Putamen (tissue), 1 donor: ENCODE measurements at places on chromosomes 5 and 9.

DNA sequence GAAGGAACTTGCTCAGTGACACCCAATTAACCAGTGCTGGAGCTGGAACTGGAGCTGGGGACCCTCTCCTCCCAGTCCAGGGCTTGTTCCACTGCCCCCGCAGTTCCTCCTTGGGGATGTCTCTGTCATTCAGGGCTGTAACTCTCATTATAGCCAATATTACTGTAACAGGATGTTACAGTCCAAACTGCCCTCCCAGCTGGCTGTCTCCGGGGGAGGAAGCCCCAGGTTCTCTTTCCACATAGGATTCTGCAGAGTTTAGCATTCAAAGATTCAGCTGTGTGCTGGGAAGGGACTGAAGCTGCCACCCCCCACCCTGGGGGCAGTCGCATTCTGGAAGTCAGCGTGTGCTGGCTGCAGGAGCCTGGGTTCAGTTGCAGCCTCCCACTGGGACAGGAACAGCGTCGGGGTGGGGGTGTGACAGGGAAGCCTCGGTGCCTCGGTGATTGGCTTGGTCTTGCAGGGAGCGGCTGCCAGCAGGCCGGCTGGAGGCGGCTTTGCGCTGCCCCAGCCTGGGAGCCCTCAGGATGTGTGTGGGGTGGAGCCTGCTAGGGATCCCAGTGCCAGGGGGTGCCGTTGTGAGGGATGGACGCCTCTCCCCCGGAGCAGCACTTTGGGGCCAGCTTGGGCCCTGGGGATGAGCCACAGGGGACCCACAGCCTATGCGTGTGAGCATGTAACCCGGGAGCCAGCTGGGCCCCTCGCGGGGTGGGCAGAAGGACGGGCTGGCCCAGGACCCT lies 101.1 kb downstream of the RGS3 start:
- peak; percentile 66 for DNase-seq

DNA sequence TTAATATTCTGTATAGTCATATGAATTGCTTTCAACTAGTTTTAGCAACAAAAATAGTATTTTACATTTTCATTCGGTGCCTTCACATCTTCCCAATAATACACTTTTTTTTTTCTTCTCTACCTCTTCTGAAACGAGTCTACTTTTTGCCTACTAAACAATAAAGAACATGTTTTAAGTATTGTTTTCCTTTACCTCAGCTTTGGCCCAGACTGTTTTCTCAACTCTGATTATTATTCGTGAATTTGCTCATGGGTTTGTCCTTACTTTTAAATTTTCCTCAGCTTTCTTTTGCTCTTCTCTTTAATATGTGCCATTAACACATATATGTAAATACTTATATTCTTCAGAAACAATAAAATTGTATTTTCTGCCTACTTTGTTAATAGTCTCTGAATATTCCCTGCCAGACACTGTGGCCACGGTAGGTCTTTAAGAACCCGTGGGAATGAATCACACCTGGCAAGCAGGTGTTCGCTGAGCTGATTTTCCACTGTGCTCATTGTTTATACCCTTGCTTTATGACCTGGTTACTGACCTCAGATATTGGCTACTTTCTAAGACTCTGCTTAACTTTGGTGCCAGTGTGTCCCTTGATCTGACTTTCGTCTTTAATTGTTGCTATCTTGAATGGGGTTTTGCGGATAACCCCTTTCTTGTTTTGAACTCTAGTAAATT lies 49.1 kb downstream of the FAM170A start:
- DNase-seq = no peak

DNA sequence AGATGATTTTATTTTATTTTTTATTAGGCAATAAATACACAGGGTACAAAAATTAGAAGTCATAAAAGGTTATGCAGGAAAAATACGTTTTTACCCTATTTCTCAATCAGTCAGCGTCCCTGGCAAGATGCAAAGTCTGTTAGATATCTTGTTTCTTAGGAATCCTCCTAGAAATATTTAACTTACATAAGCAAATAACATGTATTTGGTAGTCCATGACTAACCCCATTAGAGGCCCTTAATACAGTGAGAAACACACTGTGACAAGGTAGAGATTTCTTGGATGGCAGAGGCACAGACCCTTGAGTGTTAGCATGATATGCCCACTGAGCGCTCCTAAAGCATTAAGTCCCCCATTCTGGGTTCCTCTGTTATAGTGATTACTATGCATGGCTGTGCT lies 121.2 kb upstream of the ADAMTSL1 start:
- no peak for DNase-seq

- no peak for DNase-seq
Measured at GRCh38 chr5:14830210-14831005, 41.2 kb downstream of the ANKH start.

GRCh38 chr9:93111371-93112115 lies 15.5 kb downstream of the CARD19 start:
- no peak for DNase-seq

DNA sequence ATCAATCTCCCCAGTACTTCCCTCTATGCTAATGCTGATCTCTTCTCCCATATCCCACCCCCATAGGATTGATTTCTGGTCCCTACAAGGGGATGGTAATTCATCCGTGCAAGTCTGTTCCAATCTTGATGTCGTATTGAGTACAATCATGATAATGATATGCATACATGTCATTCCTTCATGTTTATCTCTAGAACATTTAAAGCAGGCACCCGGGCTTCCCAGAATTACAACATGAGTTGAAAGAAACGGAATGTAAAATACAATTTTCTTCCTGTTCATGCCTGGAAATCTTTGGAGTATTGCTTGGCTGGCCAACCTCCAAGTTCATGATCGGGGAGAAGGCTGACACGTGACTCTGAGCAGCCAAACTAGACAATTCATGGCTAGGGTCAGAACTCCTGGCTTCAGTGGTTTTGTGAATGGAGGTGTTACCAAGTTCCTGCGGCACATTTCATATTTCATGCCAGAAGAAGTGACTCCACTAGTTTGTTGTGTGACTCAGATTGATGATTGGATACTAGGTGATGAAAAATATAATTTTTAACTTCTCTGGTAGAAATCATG lies 66.6 kb downstream of the C9orf152 start:
- no peak for DNase-seq

- no peak for DNase-seq
Measured at GRCh38 chr5:144142139-144142823, 28.2 kb downstream of the YIPF5 start.

GRCh38 chr9:26462213-26462612 lies 430.4 kb downstream of the CAAP1 start:
- DNase-seq = no peak

DNA sequence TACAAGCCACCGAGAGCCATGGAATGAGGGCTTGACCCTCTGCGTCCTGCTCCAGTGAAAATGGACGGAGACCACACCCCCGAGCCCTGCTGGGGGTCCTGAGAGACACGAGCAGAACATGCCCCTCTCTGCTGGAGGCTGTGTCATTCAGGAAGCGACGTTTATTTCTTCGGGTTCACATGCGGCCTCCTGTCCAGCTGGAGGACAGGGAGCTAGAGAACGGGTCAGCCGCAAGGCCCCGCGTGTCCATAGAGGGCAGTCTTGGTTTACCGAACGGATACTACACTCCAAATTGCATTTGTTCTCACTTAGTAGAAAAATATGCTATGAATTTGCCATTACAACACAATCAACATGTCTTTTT lies 36.1 kb downstream of the MRPL36 start:
- no peak for DNase-seq

DNA sequence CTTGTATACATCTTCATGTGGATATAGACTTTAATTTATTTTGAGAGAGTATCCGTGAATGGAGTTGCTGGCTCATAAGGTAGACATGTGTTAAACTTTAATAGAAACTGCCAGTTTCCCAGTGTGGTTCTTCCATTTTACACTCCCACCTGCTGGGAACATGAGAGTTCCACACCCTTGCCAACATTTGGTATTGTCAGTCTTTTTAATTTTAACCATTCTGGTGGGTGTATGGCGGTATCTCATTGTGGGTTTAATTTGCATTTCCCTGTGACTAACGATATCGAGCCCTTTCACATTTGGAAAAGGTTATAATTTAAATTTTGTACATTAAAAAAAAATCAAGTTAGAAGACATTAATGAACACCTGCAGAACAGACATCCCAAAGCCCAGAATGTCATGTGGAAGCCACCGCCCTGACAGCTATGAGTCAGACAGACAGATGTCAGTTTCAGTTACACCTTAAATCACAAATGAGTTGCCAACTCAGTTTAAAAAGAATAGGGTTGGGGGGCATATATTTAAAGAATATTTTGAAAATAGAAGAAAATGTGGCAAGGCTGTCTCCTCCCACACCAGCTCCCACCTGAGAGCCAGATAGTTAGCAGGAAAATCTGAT lies 36.9 kb downstream of the ANKRD33B start:
- DNase-seq = peak; percentile 71

- no peak for DNase-seq
Measured at GRCh38 chr5:124936626-124936933, 190.1 kb upstream of the ZNF608 start.

GRCh38 chr5:135830384-135830700 lies 4.1 kb upstream of the SLC25A48 start:
- no peak for DNase-seq

DNA sequence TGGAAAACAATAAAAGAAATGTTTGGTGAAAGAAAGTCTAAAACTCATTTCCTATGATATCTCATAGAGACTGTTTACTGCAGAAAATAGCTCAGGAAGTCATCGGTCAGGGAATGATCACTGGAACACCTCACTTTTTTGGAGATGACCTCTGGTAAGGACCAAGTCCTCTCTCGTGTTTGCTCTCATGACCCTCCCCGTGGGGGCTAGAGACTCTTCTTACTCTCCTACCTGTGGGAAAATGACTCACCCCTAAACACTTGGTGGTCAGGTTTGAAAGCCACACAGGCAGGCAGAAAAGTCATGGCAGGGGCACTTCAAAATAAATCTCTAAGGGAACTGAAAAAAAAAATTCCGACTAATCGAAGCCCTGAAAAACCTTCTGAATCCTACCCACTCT lies 48.2 kb downstream of the FAM240B start:
- DNase-seq = no peak

GRCh38 chr5:158755221-158755620 lies 344.5 kb downstream of the EBF1 start:
- DNase-seq = no peak

DNA sequence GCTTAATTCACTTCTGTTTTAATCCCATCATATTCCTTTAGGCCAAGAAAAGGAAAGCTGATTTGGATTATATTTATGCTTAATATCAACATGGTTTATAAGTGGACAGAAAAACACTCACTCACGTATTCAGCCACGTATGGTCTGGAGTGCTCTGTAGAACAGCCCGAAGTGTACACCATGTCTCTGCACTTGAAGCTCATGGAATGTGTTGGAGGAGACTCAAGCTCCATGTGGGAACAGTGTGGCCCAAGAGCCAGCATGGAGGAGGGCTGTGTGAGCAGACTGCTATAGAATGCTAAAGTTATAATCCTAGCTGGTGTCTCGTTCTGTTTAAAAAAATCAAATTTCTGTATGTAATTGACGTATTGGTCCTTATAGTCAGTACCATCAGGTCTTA lies 32.9 kb downstream of the OTULINL start:
- no peak for DNase-seq

- DNase-seq = no peak
Measured at GRCh38 chr9:24359046-24359445, 186.7 kb downstream of the IZUMO3 start.

GRCh38 chr9:31334837-31335528 lies 1049.5 kb upstream of the ACO1 start:
- no peak for DNase-seq

- no peak for DNase-seq
Measured at GRCh38 chr9:134619448-134619982, 22.1 kb upstream of the COL5A1 start.

DNA sequence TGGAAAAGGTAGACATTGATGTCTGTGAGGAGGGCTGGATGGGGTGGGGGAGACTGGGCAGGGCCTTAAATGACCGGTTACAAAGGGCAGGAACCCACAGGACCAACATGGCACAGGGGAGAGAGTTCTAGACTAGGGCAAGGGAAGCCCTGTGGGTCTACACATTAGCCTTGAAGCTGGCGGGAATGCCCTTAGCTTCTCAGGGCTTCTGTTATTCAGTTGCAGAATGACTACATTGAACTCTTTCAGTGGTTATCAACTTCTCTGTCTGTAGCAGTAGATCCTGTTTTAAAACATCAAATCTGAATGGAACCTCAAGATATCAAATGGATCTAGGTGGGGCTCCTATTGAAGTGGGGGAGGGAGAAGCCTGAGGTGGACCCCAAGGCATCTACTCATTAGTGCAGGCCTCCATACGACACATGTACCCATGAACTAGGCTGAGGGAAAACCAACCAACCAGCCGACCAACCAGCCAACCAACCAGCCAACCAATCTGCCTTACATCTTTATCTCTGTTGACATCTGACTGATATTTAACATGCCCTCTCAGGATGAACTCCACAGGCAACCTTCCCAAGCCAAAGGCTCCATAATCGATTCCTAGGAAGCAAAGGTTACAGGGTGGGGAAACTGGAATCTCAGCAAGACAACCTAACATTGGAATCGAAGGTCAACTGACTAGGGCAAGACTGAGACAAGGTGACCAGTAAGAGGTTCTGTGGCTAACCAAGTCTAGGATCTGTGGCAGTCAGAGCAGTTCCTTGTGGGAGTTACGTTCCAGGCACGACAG lies 48.3 kb downstream of the DAP start:
- DNase-seq = no peak

DNA sequence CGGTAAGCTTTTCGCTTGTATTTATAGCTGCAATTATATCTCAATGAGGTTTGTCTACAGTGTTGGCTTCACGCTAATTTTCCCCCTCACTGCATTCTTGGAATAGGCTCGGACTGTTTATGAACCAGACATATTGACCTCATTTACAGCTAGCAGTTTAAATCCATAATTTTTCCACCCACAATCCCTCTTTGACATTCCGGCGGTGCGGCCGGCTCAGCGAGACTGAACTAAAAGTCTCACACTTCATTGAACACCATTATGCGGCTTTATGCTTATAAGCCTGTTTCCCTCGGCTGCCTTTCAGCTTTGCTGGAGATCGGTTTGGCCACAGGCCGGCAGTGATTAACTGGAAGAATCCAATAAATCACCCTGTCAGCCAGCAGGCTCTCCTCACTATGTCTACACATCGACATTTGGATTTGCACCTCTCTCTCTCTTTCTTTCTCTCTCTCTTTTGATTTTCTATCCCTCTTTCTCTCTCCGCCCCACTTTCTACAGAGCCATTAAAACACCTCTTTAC lies 315.0 kb upstream of the TLE4 start:
- DNase-seq = peak; percentile 11

DNA sequence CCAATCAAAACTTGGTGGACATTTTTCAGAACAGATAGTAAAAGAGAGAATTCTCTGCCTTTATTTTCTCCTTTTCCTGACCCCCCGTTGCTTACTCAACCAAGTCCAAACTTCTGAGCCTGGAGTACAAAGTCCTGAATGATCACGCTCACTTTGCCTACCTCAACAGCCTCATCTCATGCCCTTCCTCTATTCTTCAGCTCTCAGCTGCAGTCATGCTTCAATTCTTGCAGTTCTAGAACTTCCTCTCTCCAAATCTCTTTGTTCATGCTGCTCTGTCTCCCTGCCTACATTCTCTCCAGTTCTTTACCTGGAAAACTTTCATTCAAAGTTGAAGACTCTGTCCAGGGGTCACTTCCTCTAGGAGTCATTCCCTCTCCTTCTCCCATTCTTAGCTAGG lies 398.5 kb upstream of the SLC24A2 start:
- DNase-seq = no peak
